ENCODE measurements at places on chromosomes 16 and 17. TPM values are rescaled to one million over a fixed set of nuclear protein-coding genes. Genes with fewer than 3 reads are reported as not detected.
A peak's percentile ranks its signal among the peaks of the same experiment; 100 is the strongest.

- H3K27ac ChIP-seq = no peak overlapping the region
- H3K4me3 ChIP-seq = no peak overlapping the region
- H3K36me3 ChIP-seq = no peaks in the 10 kb centered on the region
- no peaks in the 10 kb centered on the region for H3K27me3 ChIP-seq
Measured at GRCh38 chr17:19719355-19720209, 3.2 kb upstream of the SLC47A2 start.

DNA sequence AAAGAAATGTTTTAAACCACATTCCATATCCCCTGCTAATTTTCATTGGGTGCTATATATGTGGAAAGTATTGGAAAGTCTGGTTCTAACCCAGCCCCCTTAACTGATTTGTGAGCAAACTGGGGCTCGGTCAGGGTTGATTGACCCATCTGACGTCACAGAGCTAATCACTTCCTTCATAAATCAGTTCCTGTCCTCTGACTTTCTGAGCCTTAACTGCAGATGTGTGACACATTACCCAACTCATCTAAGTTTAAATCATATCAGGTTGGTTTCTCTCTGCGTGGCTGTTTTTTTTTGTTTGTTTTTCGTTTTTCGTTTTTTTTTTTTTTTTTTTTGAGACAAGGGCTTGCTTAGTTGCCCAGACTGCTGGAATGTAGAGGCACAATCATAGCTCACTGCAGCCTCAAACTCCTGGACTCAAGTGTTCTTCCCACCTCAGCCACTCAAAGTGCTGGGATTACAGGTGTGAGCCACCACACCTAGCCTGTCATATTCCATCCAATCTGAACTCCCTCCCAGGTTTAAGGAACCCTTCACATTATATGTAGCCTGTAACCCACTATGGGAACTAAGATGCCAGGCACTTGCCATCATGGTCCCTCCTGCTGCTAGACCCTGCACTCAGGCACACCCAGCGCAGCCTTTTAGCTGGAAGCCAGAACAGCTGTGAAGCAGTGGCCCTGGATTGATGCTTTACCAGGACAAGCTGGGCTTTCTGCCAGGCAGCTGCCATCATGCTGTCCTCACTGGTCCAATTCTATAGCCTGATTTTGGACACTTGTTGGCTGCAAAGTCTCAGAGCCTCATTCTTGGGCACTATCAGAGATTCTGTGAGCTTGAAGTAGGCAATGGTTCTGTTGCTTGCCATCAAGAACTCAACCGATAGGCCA is 6.9 kb upstream of the BPTF start:
- H3K4me3 ChIP-seq = no peak overlapping the region
- no peak overlapping the region for H3K27ac ChIP-seq
- DNase-seq = no peak
- H3K27me3 ChIP-seq = no peaks in the 10 kb centered on the region

DNA sequence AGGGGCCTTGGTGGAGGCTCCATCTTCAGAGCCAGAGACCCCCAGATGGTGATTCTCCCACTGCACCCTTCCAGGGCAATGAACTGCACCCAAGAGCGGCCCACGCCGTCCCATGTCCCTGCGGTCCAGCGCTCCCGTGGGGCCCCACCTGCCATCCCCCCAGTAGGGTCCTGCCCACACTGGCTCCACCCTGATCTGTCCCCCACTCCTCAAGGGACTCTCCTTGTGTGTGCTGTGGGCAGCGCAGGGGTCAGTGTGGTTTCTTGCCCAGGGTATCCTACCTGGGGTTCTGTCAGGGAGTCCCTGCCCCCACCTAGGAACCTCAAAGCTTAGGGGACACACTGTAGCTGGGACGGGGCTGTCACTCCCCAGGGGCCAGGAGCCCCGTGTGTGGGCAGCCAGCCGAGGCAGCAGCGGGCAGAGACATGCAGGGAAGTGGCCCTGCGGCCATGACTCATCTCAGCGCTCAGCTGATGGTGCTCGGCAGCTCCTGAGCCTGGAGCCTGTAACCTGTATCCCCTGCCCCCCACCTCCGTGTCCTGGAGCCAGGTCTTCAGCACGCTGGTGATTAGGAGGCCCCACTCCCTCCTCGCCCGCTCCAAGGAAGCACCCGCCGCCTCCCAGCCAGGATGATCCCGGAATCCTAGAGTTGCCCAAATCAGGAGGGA is 35.7 kb upstream of the SSTR5 start:
- H3K36me3 ChIP-seq = no peaks in the 10 kb centered on the region
- no peak overlapping the region for H3K4me3 ChIP-seq
- DNase-seq = no peak
- H3K27me3 ChIP-seq = no peaks in the 10 kb centered on the region
- no peaks in the 10 kb centered on the region for H3K4me1 ChIP-seq

DNA sequence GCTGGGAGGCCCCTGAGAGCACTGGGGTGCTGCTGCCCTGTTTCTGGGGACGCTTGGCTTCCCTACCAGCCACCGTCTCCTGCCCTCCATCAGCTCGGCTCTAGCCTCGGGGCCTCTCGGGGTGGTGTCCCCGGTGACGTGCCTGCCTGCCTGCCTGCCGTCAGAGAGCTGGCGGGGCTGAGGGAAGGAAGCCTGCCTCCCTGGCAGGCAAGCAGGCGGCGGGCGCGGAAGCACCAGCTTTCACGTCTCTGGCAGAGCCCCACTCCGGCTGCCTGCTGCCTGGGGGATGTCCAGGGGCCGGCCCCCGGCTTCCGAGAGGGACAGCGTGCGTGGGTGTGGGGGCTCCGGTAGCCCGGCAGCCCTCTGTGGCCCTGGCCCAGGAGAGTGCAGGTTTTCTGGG is 9.3 kb downstream of the CENPX start:
- no peak overlapping the region for H3K27ac ChIP-seq
- H3K36me3 ChIP-seq = no peaks in the 10 kb centered on the region
- no peak for DNase-seq
- no peak overlapping the region for H3K4me3 ChIP-seq

- no peak overlapping the region for H3K27ac ChIP-seq
- H3K4me3 ChIP-seq = no peak overlapping the region
- H3K27me3 ChIP-seq = peaks cover 12% of the 10 kb centered on the region
- DNase-seq = no peak
Measured at GRCh38 chr17:76586741-76587487, 1.3 kb upstream of the ST6GALNAC2 start.

- no peak overlapping the region for H3K27ac ChIP-seq
- H3K36me3 ChIP-seq = no peaks in the 10 kb centered on the region
Measured at GRCh38 chr16:59522826-59523225, 788.7 kb upstream of the GOT2 start.

GRCh38 chr17:19935169-19935568 is 42.5 kb downstream of the AKAP10 start:
- H3K36me3 ChIP-seq = peaks cover 53% of the 10 kb centered on the region
- no peaks in the 10 kb centered on the region for H3K4me1 ChIP-seq
- no peaks in the 10 kb centered on the region for H3K27me3 ChIP-seq
- H3K4me3 ChIP-seq = no peak overlapping the region

- H3K4me1 ChIP-seq = no peaks in the 10 kb centered on the region
- no peak overlapping the region for H3K4me3 ChIP-seq
- no peaks in the 10 kb centered on the region for H3K27me3 ChIP-seq
- H3K36me3 ChIP-seq = no peaks in the 10 kb centered on the region
Measured at GRCh38 chr17:69714669-69715068, 300.2 kb downstream of the MAP2K6 start.

DNA sequence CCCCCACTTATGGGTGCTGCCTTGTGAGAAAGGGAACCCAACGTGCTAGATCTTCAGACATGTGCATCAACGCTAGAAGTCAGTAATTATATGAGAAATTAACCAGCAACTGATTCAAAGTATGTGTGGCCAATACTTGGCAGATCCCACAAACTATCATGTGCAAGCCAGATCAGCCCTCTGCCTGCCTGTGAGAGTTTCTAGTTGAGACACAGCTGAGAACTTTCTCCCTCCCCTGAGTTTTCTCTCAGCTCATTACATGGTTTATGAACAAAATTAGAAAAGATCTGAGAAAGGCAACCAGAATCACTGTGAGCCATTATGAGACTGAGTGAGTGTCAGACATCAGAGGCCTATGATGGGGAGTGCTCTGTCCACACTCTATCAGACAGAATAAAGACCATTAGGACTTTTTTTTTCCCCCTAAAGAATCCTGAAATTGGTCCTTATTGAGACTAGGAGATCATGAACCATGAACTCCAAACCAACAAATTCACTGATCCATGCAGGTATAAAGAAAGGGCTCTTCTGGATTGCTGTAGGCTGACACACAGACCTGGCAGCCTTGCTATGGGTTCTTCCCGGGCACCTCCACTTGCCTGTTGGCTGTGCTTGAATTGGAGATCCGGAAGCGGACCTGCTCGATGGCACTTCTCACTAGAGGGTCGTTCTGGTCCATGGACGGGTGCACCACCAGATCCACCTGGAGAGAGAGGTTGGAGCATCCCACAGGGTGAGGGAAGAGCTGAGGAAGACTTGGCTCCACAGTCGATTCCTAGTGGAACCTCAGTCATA is 51.5 kb downstream of the GTF3C1 start:
- H3K4me3 ChIP-seq = no peak overlapping the region
- H3K36me3 ChIP-seq = peaks cover 68% of the 10 kb centered on the region
- no peak for DNase-seq
- no peak overlapping the region for H3K27ac ChIP-seq
- no peaks in the 10 kb centered on the region for H3K27me3 ChIP-seq

GRCh38 chr17:12320286-12320685 is 299.6 kb downstream of the MAP2K4 start:
- no peak overlapping the region for H3K4me3 ChIP-seq
- no peak for DNase-seq
- H3K36me3 ChIP-seq = no peaks in the 10 kb centered on the region

- H3K27ac ChIP-seq = no peak overlapping the region
- no peak for DNase-seq
- peaks cover 29% of the 10 kb centered on the region for H3K36me3 ChIP-seq
- no peaks in the 10 kb centered on the region for H3K4me1 ChIP-seq
Measured at GRCh38 chr16:3523281-3523680, 22.5 kb downstream of the CLUAP1 start.

GRCh38 chr16:23931199-23931598 is 95.4 kb downstream of the PRKCB start:
- no peak overlapping the region for H3K27ac ChIP-seq
- H3K27me3 ChIP-seq = no peaks in the 10 kb centered on the region
- no peak for DNase-seq
- no peak overlapping the region for H3K4me3 ChIP-seq
- peaks cover 4% of the 10 kb centered on the region for H3K36me3 ChIP-seq

DNA sequence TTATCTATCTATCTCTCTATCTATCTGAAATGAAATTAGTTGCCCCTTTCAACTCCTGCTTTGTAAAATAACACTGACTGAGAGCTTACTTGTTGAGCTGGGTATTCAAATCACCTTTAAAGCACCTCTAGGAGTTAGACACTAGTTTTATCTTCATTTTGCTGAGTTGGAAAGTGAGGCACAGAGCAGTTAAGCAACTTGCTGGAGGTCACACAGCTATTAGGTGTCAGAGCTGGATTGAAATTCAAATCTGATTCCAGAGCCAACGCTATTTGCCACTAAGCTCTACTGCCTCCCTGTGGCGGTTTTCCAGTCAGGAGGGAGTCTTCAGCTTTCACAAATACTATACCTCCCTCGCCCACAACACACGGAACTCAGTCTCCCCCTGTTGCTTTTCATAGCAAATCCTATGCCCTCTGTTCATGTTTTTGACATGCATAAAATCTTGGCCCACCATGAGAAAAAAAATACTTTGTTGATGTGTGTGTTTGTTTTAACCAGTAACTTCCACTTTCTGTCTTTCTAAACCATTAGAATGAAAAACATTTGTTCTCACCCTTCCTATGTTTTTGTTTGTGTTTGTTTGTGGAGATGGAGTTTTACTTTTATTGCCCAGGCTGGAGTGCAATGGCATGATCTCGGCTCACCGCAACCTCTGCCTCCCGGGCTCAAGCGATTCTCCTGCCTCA is 74.8 kb upstream of the SMURF2 start:
- no peak overlapping the region for H3K27ac ChIP-seq
- no peaks in the 10 kb centered on the region for H3K27me3 ChIP-seq
- peak; percentile 44 for DNase-seq
- H3K4me3 ChIP-seq = no peak overlapping the region
- H3K36me3 ChIP-seq = no peaks in the 10 kb centered on the region

DNA sequence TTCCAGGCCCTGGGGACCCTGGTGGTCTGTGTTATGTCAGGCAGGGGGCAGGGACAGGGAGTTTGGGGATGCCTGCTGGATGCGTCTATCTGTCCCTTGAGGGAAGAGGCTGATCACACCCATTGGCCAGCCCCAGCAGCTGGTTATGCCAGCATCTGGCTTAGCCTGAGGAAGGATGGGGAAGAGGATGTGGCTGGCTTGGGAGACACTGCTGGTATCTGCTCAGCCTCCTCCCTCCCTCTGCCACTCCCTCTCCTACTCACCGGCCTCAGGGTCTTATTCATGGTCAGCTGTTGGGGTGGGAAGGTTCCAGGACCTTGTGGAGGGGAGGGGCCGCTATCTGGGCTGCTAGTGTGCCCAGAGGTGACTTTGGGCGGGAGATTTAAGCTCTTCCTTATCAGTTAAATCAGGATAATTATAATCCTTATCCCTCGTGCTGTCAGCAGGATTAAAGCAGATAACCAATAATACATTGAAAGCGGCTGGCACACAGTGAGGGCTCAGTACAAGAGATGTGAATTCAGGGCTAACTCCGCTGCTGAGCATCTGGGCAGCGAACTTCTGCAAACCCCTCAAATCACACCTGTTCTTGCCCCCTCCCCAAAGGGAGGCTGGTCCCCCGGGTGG is 36.0 kb upstream of the MLKL start:
- DNase-seq = no peak
- H3K4me3 ChIP-seq = no peak overlapping the region
- H3K36me3 ChIP-seq = no peaks in the 10 kb centered on the region
- H3K27ac ChIP-seq = no peak overlapping the region
- no peaks in the 10 kb centered on the region for H3K4me1 ChIP-seq

GRCh38 chr17:81057777-81058176 is 22.8 kb downstream of the BAIAP2 start:
- H3K27ac ChIP-seq = no peak overlapping the region
- no peaks in the 10 kb centered on the region for H3K36me3 ChIP-seq
- no peaks in the 10 kb centered on the region for H3K27me3 ChIP-seq
- no peak overlapping the region for H3K4me3 ChIP-seq
- DNase-seq = no peak

DNA sequence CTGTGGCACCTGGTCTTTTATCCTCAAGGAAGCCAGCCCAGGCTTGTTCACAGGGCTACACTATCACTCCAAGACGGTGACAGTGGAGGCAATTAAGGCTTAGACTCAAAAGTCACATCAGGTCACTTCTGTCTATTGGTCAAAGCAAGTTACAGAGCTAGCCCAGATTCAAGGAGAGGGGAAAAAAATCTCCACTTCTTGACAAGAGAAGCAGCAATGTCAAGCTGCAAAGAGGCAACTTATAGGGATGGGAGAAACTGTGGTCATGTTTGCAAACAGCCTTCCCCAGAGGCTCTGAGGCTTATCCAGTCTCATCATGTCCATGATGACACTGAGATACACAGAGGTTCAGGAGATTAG is 31.6 kb downstream of the SERPINF1 start:
- H3K27me3 ChIP-seq = no peaks in the 10 kb centered on the region
- H3K36me3 ChIP-seq = no peaks in the 10 kb centered on the region
- no peak overlapping the region for H3K4me3 ChIP-seq

The PRAC1 gene
- total RNA-seq = not detected

The ELMO3 gene
- total RNA-seq = 10.6 TPM

The DNASE1L2 gene
- 3.9 TPM for total RNA-seq

The SLC6A2 gene
- total RNA-seq = not detected
